ENCODE measurements at places on chromosomes 3 and 15.

DNA sequence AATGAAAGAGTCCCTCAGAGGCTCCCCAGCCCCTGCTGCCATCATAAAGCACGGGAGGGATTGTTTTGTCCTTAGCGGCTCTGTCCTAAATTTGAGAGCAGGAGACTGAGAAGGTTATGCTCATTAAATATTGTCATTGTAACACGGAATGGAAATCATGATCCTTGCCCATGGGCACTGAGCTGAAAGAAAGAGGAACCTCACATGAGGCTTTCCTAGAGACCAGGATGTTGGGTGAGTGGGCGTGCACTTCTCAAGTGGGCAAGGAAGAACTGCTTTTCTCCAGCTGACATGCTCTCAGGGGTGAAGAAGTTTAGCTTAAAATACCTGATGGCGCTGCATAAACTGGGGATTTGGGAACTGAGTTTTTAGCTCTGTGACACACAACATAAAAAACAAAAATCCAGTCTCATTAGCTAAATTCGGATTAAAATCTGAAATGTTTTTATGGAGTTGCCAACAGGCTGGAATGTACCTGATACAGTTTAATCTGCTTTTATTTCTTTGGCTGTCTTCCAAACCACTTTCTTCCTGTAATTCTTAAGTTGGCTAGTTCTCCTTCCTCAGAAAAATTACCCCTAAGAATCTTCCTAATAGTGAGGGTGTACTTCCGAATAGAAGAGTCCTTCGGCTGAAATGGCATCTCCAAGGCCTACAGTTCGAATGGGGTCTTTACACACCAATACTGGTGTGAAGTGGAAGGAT lies 31.7 kb downstream of the ADPGK start:
- DNase-seq: no peak

DNA sequence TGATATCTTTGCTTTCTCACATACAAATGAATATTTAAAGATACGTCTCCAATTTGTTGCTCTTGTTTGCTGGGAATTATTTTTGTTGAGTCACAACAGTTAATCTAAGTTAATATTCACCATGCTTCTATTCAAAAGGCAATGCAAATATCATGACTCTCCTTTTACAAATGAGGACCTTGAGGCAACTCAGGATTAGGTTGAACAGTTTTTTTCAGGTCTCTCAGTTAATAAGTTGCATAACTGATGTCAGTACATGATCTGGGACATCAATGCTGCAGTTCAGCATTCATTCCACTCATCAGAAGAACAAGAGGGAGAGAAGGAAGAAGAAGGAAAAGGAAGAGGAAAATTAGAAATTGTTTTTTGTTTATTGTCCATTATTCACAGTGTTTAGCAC lies 781 bp upstream of the NAALADL2 start:
- no peak for DNase-seq

- DNase-seq: no peak
Measured at GRCh38 chr3:14620512-14620911, 31.1 kb upstream of the CCDC174 start.

GRCh38 chr15:73986776-73987056 lies 5.4 kb downstream of the STOML1 start:
- DNase-seq: no peak

- no peak for DNase-seq
Measured at GRCh38 chr15:41936649-41937567, 35.4 kb downstream of the EHD4 start.

DNA sequence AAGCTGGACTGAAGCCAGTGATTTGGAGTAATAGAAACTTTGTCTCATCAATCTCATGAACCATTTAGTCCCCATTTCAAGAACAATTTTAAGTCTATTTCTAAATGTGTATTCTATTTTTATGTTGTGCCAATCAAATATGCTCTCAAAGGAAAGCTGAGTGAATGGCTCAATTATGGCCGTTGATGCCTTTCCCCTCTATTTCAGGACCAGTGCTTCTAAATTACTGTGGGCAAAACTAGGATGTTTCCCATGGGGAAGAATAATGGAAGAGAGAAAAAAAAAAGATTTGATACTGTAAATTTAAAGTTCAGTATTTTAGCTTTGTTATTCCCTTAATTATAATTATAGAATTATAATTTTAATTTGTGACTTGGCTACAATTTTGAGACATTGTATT lies 110.1 kb downstream of the CADM2 start:
- no peak for DNase-seq

- DNase-seq: no peak
Measured at GRCh38 chr3:171379961-171380483, 80.2 kb downstream of the TNIK start.

GRCh38 chr15:100860829-100861510 lies 18.7 kb upstream of the ALDH1A3 start:
- DNase-seq: no peak

- no peak for DNase-seq
Measured at GRCh38 chr15:31245756-31246155, 80.9 kb upstream of the KLF13 start.

- peak; percentile 53 for DNase-seq
Measured at GRCh38 chr3:56988458-56989168, 71.9 kb upstream of the SPATA12 start.

- DNase-seq: no peak
Measured at GRCh38 chr3:61233746-61234145, 17.5 kb downstream of the FHIT start.

DNA sequence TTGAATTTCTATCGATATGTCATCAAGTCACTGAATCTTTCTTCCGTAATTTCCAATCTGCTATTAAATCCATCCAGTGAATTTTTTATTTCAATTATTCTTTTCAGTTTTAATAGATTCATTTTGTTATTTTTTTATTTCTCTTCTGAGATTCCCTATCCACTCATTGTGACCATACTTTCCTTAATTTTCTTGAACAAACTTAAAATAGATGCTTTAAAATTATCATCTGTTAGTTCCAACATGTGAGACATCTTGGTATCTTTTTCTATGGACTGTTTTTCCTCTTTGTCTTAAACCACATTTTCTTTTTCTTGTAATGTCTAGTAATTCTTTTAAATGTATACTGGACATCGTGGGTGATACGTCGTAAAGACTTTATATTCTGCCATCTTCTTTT lies 236.6 kb upstream of the TLE3 start:
- no peak for DNase-seq

DNA sequence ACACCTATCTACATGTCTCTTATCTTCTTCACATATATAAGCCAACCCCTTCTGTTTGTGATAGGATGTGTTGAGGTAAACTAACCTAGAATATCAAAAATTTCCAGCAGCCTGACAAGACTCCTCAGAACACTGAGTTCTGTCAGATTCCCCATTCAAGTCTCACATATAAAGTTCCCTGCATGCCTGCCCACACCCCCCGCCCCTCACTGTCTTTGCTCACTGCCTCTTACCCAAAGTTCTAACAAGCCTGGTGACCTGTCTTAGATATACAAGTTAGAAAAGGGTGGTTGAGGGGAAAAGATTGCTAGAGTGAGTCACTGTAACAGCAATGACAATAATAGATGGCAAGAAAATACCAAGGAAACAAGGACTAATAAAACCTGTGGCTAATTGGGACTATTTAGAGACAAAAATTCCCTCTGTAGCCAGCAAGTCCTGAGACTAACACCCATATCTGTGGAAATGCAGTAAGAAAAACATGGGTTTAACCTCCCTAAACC lies 40.1 kb downstream of the FBXO22 start:
- no peak for DNase-seq

DNA sequence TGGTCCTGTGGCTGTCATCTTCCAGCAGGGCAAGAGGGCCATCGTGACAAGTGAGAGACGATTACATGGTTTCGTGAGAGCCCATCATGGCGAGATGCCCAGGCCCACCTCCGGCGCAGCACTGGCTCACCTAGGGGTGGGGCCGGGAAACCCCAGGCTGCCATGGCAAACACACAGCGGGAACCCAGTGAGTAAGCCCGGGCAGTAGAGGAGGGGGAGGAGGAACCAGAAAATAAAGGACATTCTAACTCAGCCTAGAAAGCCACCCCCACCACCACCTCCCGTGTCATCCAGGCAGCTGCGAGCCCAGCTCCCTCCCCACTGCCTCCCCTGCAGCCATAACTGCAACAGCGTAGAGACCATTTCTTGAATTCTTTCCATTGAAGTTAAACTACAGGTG lies 52.3 kb downstream of the PCSK6 start:
- DNase-seq: no peak

DNA sequence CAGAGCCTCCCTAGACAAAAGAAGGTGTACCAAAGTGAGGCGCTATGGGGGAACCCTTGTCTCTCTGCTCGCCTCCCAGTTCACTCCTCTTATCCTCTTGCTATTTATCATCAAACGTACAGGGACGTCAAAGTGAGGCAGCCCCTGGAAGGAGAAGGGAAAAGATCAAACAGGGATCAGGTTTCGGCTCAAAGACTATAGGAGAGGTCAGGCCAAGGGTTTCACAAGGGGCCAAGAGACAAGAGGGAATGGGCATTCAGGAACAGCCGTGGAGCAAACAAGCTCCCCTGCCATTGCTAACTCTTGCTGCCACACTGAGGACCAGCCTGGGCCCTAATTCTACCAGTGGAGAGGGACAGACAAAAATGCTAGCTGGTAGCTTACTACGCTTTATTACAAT lies 168.7 kb downstream of the GREM1 start:
- DNase-seq: no peak
